ENCODE measurements at places on chromosomes 16 and 17.

GRCh38 chr17:50412188-50412732 is 13.8 kb upstream of the ACSF2 start:
- DNase-seq, result no peak

DNA sequence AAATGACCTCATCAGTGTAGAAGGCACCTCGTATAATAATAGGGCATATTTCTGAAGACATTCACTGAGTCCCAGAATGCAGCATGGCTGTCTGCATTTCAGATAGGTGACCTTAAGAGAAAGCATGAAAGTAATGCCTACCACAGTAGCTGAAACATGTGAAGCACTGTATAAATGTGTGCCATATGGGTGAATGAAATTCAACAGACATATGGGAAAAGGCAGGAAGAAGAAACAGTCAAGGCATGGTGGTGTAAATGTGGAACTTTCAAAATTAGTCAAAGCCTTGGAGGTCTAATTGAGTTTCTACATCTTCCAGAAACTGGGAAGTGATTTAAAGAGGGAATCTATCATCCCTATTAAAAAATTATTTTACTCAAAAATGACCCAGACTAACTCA is 698.2 kb upstream of the GOT2 start:
- DNase-seq, result no peak

- no peak for DNase-seq
These were observed 6.7 kb downstream of the ERI2 start for GRCh38 chr16:20799599-20799998.

GRCh38 chr16:85193115-85193493 is 80.8 kb upstream of the CIBAR2 start:
- no peak for DNase-seq

- DNase-seq, result peak; percentile 92
These were observed at the start of gene SMTNL2 for GRCh38 chr17:4584101-4584916. SMTNL2 (plus strand) TSS chr17:4584529; CDS start chr17:4584606, 77 bp downstream.

DNA sequence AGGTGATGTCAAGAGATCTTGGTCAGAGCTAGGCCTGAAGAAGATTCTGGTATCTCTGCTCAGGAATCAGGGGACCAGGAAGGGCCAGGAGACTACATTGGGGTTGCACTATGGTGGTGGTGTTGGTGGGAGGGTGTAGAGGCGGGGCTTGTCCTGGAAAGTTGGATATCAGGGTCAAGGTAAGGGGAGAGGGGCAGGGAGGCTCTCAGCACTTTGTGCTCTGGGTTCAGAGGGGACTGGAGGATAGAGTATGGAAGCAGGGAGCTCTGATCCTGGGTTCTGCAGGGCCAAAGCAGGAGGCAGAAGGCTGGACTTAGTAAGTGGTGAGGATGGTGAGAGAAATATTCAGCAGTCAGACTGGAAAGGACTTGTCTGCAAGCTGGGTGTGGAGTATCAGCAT is 3.0 kb downstream of the NOL3 start:
- DNase-seq, result no peak

GRCh38 chr16:80914379-80915078 is 92.2 kb downstream of the CMC2 start:
- DNase-seq, result no peak

DNA sequence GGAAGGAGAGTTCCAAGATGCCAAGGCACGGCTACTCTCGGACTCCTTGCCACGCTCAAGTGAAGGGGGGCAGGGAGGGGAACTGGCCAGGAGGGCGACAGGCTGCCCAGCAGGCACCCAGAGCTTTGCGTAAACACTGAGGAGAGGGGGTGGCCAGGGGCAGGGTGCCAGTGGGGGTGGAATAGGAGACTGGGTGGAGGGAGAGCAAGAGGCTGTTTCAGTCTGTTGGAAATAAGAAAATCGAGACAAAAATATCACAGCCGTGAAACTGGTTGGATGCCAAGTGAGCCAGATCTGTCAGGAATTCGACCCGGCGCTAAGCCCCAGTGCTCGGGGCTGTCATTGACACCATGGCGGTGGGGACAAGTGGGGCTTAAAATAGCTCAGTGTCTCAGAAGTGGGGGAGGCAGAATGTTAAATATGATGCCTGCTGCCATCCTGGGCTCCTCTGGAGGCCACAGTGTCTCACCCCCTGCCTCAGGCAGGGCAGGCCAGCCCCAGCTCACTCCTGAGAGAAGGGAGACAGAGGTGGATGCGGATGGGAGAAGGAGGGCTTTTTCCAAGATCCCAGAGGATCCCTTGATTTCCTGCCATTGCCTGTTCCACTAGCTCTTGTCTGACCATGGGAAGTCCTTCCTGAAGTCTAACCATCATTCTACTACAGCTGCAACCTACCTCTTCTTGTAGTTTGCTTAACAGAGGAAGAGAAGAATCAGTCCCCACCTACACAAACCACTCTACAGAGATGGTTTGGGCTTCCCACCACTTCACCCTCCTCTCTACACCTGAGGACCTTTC is 9.5 kb downstream of the PNMT start:
- DNase-seq, result peak; percentile 92

DNA sequence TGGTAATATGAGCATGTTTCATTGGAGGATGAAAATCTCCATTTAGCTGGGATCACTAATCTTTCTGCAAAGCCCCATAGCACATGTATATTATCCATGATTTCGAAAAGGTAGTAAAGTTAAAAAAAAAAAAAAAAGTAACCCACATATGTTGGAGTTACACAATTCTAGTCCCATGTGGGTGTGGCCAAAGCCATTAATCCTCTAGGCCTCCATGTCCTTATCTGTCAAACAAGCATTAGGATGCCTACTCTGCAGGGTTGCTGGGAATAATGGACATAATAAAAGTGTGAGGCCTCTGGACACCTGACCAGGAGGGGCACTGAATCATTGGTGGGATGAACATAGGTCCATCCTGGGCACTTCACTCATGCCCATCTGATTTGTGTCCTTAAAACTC is 29.2 kb upstream of the VAT1L start:
- no peak for DNase-seq

GRCh38 chr17:3032258-3033247 is 30.9 kb downstream of the OR1D5 start:
- no peak for DNase-seq

GRCh38 chr17:81086789-81087551 is 52.0 kb downstream of the BAIAP2 start:
- no peak for DNase-seq

GRCh38 chr17:39096508-39097149 is 54.8 kb downstream of the PLXDC1 start:
- DNase-seq, result peak; percentile 74

- DNase-seq, result no peak
These were observed 272.0 kb downstream of the MAF start for GRCh38 chr16:79328402-79329165.

DNA sequence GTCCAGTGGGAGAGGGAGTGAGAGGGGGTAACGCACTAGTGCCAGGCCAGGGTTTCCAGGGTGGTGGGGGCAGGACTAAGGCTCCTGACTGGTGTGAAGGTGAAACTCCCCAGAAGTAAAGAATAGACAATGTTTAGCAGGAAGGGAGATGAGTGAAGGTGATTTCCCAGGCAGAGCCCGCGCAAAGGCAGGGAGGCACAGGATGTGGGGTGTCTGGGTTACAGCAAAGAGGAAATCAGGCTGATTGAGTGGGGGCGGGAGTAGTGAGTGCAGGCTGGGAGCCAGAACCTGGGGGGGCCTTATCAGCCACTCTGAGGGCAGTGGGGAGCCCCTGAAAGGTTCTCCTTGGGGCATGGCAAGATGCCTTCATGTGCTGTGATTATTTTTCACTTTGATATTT is 167.5 kb downstream of the UTP18 start:
- DNase-seq, result no peak

DNA sequence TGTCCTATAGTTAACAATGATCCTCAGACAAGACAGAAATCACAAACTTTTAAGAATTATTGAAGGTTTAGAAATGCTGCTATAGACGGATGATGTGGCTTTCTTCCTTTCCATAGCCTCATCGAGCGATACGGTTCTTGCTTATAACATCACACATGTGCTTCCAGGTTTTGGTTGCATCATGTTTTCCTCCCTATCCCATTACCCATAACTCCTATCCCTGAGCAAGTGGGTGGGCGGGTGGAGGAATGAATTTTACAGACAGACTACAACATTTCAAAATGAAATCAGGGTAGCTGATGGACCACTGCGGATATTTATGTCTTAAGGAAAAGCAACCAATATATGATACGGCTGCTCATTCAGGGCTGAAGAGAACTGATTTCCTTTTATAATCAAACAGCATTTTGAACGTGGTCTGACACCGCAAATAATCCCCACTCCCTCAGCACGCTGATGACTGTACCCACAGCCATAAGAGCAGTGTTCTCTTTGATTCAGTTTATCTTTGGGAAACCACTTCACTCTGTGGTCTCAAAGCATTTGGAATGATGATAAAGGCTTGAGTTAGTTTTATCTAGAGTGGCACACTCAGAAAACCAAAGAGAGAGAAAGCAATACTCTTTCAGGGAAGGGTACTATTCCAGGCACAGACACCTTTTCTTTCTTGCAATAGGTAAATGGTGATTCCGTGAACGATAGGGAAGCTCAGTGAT is 4.6 kb upstream of the AKTIP start:
- no peak for DNase-seq

GRCh38 chr17:81022344-81022676 is 12.6 kb upstream of the BAIAP2 start:
- DNase-seq, result no peak

GRCh38 chr17:27181935-27182334 is 112.0 kb upstream of the WSB1 start:
- DNase-seq, result no peak

DNA sequence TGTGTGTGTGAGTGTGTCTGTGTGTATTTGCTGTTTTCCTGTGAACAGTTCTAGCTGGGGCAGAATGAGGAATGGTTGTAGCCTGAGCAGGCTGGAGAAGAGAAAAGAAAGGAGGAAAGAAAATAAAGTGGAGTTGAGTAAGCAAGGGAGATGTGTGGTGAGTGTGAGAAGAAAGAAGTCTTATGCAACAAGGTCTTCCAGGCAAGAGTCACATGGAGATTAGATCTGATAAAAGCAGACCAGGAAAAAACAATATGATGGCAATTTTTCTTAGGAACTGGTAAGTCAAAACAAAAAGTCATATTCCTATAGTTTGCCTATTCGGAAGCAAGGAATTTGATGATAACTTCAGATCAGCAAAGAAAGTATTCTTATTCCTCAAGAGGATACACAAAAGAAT is 125.0 kb downstream of the HS3ST3A1 start:
- DNase-seq, result no peak

- DNase-seq, result no peak
These were observed 14.1 kb downstream of the KRT39 start for GRCh38 chr17:40952661-40953060.

DNA sequence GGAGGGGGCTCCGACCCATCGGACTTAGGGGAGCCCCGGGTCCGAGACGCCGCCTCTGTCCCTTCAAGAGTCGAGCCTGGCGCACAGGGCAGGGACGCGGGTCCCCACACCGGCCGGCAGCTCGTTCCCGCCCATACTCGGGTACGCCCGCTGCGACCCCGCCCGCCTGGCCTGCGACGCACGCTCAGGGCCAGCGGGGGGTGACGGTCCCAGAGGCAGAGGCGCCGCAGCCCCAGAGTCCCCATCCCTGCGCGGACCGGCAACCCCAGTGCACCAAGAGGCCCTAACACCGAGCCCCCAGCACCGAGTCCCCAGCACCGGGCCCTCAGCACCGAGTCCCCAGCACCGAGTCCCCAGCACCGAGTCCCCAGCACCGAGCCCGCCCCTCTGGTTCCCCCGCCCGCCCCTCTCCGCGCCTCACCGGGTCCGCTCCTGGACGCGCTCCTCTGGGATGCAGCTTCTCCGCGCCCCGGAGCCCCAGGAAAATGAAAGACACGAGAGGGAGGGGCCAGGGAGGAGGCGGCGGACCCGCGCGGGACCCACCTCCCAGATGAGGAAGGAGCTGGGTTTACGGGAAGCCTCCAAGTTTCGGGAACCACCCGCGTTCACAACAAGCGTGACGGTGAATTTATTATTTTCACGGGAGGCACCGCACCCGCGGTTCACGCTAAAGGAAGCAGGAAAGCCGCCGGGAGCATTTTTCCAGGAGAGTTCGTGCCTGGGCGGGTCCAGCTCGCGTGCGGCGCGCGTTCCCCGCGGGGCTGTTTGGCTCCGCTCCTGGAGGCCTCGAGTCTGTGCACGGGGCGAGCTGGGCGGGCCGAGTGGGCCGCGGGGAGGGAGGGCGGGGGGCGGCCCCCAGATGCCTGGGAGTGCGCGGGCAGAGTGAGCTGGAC is at the start of gene SECTM1:
Gene SECTM1, minus strand, starts transcription at position 488 of the 893 bp plus-strand sequence. CDS start 6,526 bp downstream, outside the sequence.
- DNase-seq, result peak; percentile 85

DNA sequence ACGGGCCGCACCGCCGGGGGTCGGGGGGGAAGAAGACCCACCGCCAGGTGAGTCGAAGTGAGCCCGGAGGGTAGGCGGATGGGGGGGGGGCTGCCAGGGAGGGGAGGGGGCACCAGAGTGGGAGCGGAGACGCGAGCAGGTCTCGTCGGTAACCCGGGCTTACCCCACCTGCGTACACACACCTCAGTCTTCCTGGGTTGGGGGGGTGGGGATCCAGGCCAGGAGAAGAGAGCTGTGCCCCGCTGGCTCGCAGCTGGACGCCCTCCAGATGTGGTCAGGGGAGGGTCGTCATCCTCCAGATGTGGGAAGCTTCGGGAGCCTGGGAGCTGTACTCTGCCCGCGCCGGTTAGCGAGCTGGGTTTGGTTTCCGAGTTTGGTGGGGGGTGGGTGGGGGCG is 1.2 kb downstream of the CACNA1G start:
- no peak for DNase-seq

DNA sequence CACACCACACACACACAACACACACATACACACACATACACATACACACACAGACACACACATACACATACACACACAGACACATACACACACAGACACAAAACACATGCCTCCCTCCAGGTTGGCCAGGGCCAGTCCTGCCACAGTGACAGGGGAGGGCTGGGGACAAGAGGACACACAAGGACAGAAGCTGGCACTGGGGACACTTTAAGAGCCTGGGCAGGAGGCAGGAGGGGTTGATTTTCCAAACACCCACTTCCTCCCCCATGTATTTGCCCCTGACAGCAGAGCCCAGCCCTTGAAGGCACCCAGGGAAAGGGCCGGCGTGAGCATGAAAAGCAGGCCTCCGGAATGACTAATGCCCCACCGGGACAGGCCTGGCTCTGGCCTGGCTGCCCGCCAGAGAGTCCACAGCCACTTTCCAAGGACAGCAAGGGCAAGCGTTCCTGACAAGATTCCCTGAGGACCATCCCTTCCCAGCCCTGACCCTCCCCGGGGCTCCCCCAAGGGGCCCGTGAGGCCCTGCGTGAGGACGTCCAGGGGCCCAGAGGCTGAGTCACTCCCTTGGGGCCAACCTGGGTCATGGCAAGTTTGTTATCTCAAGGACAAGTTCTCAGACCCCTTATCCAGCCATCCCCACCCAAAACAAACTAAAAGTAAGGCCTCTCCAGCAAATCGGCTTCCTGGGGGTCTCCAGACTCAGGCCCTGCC is 235.6 kb downstream of the ZNF423 start:
- peak; percentile 94 for DNase-seq

DNA sequence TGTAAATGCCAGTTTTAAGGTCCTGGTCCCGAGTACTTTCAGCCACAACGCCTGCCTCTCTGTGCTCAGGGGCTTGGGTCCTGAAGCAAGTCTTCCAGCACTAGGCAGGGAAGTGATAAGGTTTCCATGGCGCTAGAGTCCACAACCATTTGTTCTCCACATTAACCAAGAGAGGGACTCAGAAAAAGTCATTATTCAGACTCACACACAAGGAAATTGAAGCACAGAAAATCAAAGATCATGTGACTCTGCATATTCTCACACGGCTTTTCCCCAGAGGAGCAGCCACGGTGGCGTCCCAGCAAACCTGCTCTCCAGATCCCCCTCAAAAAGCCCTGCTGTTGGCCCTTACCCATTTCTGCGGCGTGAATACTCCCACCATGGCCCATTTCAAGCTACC is 9.7 kb downstream of the ENPP7 start:
- DNase-seq, result no peak

- DNase-seq, result no peak
These were observed 217.2 kb downstream of the CA10 start for GRCh38 chr17:51941272-51941671.

Data from right cardiac atrium (tissue), 5 donors.